ENCODE measurements at places on chromosomes 16 and 17. TPM values are rescaled to one million over a fixed set of nuclear protein-coding genes. Genes with fewer than 3 reads are reported as not detected.

The KRTAP2-2 gene
- not detected for total RNA-seq

The CLEC19A gene
- not detected for total RNA-seq

The HASPIN gene
- 19.6 TPM for total RNA-seq

The ACSM2A gene
- total RNA-seq, result not detected

The NOD2 gene
- total RNA-seq, result not detected

The DNAH17 gene
- total RNA-seq, result not detected

The PLCG2 gene
- 0.88 TPM for total RNA-seq

The MED31 gene
- total RNA-seq, result 8.4 TPM

The CCDC78 gene
- total RNA-seq, result 1.1 TPM

The KRT9 gene
- not detected for total RNA-seq

The SPNS1 gene
- 72.2 TPM for total RNA-seq

The KRT23 gene
- total RNA-seq, result not detected

The PIMREG gene
- total RNA-seq, result 24.6 TPM

The DPEP3 gene
- not detected for total RNA-seq

The TMEM220 gene
- 1.6 TPM for total RNA-seq

The ZNF597 gene
- 4.2 TPM for total RNA-seq

The ATP1B2 gene
- total RNA-seq, result not detected

The TNFSF13 gene
- total RNA-seq, result 0.72 TPM

The DLX3 gene
- total RNA-seq, result not detected

The WFIKKN2 gene
- total RNA-seq, result not detected

The CCDC40 gene
- total RNA-seq, result 3.0 TPM

The RHBDL1 gene
- 2.3 TPM for total RNA-seq

The SLFN14 gene
- not detected for total RNA-seq

The GP1BA gene
- under 0.01 TPM for total RNA-seq

The DNASE1L2 gene
- 0.86 TPM for total RNA-seq

The DOC2A gene
- total RNA-seq, result not detected

The CNTNAP1 gene
- 15.6 TPM for total RNA-seq

The TP53 gene
- total RNA-seq, result 56.4 TPM

The CAVIN1 gene
- total RNA-seq, result 437 TPM

The LPO gene
- total RNA-seq, result 0.22 TPM

The KREMEN2 gene
- not detected for total RNA-seq

The TPSG1 gene
- not detected for total RNA-seq

The PRRT2 gene
- total RNA-seq, result 0.44 TPM

The ZNF385C gene
- total RNA-seq, result not detected

The MINK1 gene
- 29.5 TPM for total RNA-seq

The SLC35G6 gene
- not detected for total RNA-seq

The ICAM2 gene
- total RNA-seq, result 2.4 TPM

The PRSS27 gene
- 0.57 TPM for total RNA-seq

Data from placental pericyte (primary cell).